Right ventricle myocardium inferior (tissue), 1 donor: ENCODE measurements at places on chromosomes 1 and 21. TPM values are rescaled to one million over a fixed set of nuclear protein-coding genes. Genes with fewer than 3 reads are reported as not detected.

GUCA2B gene
- not detected for total RNA-seq

SLC9C2 gene
- 0.16 TPM for total RNA-seq

SV2A gene
- 0.51 TPM for total RNA-seq

GRCh38 chr21:27586986-27587385, 620.1 kb upstream of the ADAMTS5 start:
- DNase-seq = no peak

GRCh38 chr1:41876576-41877445, 41.9 kb downstream of the HIVEP3 start:
- no peak for DNase-seq
